ENCODE measurements at places on chromosomes 13 and 19.

GRCh38 chr19:50509366-50509765 lies 1.6 kb downstream of the JOSD2 start:
- DNase-seq, result no peak

DNA sequence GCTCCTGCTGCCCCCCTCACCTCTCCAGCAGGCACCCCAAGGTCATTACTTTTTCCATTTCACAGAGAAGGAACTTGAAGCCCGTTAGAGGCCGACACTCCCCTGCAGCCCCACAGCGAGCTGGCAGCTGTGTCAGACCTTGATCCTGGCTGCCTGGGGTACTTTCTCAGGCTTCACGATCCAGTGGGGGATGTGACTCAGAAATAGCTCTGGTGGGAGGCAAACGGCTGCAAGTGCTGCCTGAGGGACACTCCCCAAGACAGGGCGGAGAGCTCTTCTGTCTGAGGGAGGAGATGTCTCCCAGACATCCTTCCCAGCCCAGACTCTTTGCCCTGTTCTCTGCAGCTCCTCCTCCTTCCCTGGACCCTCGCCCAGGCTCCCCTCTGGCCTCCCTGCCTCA lies 4.8 kb downstream of the TSKS start:
- peak; percentile 37 for DNase-seq

DNA sequence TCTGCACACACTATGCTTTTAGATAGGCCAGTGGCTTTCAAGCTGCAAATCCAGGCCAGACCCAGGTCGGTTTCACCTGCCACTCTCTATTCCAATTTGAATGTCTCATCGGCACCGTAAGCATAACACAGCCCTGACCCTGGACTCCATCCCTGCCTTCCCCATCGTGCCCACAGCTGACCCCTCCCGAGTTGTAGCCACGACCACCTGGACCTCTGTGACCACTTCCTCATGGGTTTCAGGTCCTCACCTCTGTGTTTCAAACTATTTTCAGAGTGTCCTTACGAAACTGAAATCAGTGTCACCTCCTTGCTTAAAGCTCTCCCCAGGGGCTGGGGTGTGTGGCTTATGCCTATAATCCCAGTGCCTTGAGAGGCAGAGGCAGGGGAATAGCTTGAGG lies 9.0 kb upstream of the HSH2D start:
- DNase-seq, result no peak

DNA sequence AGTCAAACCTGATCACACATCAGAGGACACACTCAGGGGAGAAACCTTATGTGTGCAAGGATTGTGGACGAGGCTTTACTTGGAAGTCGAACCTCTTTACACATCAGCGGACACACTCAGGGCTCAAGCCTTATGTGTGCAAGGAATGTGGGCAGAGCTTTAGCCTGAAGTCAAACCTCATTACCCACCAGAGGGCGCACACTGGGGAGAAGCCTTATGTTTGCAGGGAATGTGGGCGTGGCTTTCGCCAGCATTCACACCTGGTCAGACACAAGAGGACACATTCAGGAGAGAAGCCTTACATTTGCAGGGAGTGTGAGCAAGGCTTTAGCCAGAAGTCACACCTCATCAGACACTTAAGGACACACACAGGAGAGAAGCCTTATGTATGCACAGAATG lies 8.2 kb upstream of the ZNF527 start:
- DNase-seq, result no peak

DNA sequence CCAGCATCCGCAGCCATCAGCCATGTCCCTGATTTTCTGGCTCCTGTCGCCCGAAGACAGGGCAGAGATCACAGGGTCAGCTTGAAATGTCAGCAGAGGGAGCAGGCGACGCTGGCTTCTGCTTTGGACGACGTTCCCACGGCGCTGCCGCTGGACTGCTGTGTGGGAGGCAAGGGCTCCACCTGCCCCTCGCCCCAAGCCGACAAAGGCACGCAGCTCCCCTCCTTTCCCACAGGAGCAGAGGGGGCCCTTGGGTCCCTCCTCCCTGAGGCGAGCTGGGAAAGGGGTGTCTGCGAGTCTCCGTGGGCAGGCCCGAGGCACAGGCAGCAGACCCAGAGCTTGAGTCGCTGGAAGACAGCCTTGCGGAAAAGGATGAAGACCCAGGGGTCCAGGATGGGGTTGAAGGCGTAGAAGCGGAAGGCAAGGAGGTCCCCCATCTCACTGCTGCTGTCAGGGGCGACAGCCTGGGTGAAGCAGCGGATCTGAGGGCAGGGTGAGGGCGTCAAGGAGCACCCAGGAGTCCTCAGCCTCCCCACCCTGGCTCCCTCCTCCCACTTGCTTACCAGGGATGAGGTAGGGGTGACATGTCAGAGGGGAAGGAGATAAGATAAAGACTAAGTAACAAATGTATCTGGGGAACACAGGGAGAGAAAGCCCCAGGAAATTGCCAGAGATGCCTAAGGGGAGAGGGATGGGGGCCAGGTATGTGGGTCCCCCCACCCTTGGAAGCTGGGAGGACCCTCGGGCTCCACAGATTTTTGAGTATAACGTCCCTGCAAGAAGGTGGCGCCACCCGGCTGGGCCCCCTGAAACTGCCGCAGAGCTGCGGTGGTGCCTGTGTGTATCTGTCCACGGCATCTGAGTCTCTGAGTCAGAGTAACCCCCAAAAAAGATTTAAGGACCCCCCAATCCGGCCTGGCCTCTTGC lies 3.4 kb downstream of the PTGIR start:
- DNase-seq, result no peak

- no peak for DNase-seq
These were observed at the start of gene KL for GRCh38 chr13:33016414-33017322. TSS of gene KL (plus strand) at chr13:33016423. CDS start at chr13:33016441, 18 bp downstream.

- DNase-seq, result no peak
These were observed 27.7 kb downstream of the GADD45B start for GRCh38 chr19:2503521-2504109.

DNA sequence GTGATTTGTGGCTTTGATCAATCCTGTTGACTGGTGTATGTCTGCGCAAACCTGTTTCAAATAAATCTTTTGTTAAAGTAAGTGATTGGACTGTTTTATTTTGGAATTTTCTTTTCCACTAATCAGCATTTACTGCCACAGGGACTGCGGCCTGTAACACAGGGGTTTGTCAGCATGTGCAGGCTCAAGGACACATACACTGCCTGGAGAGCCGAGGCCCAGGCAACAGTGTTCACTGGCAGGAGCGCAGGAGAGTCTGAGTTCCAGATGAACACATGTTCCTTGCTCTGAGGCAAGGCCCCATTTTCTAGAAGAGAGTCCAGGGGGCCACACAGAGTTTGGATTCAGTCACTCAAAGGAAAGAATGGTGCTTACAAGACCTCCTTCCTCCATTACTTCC lies 26.0 kb downstream of the SHISA2 start:
- DNase-seq, result no peak

DNA sequence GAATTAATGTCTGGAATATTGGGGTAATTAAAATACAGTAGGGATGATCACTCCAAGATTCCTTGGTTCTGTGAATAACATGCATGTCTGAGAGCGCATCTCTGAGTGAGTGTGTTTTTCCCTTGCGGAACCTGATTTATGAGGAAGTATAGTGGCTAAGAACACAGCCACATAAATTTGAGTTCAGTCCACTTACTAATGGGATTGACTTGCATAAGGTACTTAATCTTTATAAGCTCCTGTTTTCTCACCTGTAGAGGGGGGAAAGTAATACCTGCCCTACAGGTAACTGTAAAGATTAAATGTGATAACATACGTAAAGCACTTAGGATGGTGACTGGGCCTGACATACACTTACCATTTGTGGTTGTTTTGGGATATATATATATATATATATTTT lies 60.8 kb downstream of the KLF5 start:
- DNase-seq, result no peak

DNA sequence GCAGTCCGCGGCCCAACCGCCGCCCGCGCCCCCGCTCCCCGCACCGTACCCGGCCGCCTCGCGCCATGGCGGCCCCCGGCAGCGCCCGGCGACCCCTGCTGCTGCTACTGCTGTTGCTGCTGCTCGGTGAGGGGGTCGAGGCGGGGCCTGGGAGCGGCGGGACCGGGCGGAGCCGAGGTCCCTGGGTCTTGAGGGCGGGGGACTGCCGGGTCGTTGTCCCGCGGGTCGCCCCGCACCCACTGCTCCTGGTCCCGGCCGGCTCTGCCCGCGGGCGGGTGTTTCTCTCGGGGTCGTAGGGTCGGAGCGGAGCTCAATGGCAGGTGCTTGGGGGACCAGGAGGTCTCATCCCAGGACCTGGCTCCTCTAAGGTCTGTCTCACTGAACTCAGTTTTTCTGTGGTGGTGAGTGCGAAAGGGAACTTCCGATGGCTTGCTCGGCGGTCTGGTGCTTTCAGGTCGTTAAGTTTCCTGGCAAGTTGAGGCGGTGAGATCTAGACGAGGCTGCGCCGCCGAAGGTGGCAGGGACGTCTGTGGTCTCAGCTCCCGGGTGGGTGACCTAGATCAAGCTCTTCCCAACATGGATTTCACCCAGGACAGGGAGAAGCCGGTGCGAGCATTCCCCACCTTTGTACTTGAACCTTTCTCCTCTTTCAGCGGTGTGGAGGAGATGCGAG lies 467 bp downstream of the LAMP1 start:
- DNase-seq, result peak; percentile 19

- no peak for DNase-seq
These were observed 9.9 kb upstream of the PLA2G4C start for GRCh38 chr19:48120505-48120904.

DNA sequence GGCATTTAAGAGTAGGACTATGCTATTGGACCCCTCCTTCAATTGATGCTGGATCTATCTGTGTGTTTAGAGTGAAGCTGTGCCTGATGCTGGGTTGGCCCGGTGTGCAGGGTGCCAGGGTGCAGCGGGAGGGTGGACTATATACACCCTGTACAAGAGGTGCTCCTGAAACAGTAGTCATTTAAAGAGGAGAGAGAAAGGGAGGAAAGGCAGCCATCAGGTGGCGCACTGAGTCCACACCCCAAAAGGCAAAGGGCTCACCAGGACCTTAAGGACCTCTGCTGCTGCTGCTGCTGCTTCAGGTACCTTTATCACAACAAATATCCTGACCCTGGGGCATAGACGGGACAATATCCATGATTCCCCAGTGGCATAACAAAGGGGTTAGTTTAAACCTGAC lies 39.4 kb downstream of the ZNF136 start:
- no peak for DNase-seq

DNA sequence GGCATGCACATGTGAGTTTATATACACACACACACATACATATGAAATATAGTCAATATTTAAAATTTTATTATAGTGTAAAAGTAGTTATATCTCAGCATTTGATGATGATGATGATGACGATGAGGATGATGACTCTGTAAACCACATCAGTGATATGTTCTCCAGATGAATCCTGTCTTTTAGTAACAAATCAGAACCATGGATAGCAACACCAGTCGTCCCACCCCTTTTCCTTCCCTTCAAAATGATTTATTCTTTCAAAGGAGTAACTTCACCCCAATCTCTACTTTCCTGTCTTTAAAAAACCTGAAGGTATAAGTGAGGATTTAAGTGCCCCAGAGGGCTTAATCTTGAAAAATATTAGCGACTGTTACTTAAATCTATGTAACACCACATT lies 74.1 kb downstream of the DCLK1 start:
- DNase-seq, result peak; percentile 39

- DNase-seq, result no peak
These were observed 73.2 kb upstream of the CACNA1A start for GRCh38 chr19:13579388-13580060.

Measured in SJCRH30 (cell line).